ENCODE measurements at places on chromosomes 2 and 18.

- DNase-seq, result no peak
Observed at GRCh38 chr2:29304399-29305060, 189.3 kb downstream of the CLIP4 start.

DNA sequence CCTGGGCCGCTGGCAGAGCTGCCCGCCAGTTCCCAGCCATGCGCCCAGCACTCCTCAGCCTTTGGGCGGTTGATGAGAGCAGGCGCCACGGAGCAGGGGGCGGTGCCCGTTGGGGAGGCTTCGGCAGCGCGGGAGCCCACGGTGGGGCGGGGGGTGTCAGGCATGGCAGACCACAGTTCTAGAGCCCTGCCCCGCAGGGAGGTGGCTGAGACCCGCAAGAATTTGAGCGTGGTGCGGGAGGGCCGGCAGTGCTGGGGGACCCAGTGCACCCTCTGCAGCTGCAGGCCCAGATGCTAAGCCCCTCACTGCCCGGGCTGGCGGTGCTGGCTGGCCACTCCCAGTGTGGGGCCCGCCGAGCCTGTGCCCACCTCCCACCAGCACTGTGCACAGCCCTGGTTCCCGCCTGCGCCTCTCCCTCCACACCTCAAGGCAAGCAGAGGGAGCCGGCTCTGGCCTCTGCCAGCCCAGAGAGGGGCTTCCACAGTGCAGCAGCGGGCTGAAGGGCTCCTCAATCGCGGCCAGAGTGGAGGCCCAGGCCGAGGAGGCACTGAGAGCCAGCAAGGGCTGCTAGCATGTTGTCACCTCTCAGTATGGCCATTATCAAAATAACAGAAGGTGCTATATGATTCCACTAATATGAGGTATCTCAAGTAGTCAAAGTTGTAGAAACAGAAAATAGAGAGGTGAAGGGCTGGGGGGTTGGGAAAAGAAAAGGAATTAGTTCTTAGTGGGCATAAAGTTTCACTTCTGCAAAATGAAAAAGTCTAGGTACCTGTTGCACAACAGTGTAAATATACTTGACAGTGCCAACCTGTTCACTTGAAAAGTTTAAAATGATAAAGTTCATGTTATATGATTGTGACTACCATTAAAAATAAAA is 72.3 kb downstream of the SH3YL1 start:
- DNase-seq, result no peak

- no peak for DNase-seq
Observed at GRCh38 chr18:13175754-13176210, 42.8 kb upstream of the LDLRAD4 start.

- no peak for DNase-seq
Observed at GRCh38 chr2:16007167-16007934, 67.0 kb downstream of the MYCN start.

GRCh38 chr2:103363639-103364038 is 601.8 kb downstream of the TMEM182 start:
- no peak for DNase-seq

DNA sequence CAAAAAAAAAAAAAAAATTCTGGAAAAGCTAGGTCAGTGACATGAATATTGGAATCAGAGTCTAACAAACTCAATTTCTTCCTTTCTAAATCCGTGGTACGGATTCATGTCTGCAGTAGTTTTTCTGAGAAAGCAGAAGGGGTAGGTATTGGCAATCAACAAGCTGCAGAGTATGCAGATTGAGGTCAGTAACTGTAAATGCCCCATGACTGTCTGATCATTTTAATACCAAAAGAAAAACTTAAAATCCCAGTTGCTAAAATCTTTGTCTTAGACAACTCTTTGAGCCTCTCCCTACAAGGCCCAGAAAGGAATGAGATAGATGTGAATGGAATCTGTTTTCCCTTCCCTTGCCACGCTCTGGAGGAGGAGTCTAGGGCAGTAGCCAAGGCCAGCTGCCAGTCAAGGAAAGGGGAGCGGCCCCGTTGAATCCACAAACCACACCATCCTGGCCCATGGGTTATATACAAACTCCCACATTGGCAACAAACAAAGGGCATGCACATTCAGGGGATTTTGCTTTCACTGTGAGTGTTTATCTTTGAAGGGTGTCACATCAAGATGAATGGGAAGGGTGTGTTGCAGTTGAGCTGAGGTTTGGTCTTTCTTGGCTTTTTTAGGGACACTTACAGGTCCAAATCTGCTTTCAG is 6.1 kb upstream of the CASP8 start:
- DNase-seq, result no peak

GRCh38 chr2:210428393-210429179 is 48.0 kb downstream of the LANCL1 start:
- DNase-seq, result no peak

DNA sequence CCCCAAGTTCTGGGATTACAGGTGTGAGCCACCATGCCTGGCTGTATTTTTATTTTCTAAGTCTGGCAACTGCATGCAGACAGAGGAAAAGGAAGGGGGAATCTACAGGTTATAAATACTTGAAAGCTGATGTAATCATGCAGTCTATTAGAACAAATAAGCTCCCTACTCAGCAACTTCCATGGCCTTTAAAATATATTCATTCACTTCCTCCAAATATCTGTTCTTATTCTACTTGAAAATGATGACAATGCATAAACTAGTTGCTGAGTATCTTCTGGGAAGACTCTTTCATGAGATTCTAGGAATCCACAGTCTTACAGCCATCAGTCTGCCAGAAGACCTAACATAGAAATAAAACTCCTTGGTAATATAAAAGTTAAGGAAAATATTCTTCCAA is 66.9 kb upstream of the NCKAP5 start:
- no peak for DNase-seq

GRCh38 chr2:198715302-198715835 is 742.4 kb downstream of the SATB2 start:
- DNase-seq, result no peak

GRCh38 chr2:178473931-178474330 is 4.5 kb downstream of the FKBP7 start:
- DNase-seq, result no peak

GRCh38 chr2:69833752-69834151 is 4.3 kb downstream of the GMCL1 start:
- DNase-seq, result no peak

- DNase-seq, result no peak
Observed at GRCh38 chr2:233922471-233922870, 5.3 kb downstream of the TRPM8 start.

GRCh38 chr2:187640926-187641510 is 86.8 kb upstream of the TFPI start:
- DNase-seq, result no peak

DNA sequence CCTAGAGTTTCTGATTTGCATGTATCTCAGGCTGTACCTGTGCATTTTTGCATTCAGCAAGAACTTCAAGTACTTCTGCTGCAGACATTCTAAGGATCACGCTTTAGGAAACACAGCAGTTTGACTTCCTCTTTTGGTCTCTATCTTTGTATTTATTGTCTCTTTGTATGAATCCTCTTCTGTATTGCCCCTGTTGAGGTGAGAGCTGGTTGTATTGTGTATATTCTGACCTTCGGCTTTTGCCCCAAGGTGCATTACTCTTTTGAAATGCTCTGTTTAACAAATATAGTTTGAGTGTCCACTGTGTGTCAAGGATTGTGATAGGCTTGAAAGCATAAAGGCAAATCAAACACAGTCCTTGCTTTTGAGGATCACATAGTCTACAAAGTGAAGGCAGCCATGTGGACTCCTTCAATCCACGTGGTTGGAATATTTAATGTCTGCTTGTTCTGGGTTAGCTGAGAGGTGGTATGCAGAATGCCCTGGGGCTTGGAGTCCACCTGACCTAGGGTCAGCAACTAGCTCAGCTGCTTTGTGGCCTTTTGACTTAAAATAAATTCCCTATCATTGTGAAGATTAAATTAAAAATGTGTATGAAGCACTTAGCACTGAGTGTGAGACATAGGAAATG is 108.1 kb downstream of the LYPD6 start:
- DNase-seq, result no peak
